NCI-H1092 (cell line): ENCODE measurements at places on chromosomes 12 and 14.

DNA sequence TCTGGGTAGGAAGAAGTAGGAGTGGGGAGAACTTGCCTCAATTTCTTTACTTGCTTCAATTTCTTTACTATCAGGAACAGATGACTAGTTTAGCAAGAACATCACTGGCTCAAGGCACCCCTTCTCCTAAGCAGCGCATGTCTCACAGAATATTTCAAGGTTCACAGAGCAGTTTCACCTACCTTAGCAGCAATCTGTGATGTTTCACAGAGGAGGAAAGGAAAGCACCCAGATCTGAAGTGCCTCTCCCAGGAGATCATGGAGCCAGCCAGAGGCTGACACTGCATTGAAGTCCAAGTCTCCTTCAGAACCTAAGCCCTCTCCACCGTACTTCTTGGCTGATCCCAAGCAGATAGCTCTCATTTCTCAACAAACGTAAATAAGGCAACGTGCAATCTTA is 118.7 kb upstream of the PCED1B start:
- no peak for DNase-seq

DNA sequence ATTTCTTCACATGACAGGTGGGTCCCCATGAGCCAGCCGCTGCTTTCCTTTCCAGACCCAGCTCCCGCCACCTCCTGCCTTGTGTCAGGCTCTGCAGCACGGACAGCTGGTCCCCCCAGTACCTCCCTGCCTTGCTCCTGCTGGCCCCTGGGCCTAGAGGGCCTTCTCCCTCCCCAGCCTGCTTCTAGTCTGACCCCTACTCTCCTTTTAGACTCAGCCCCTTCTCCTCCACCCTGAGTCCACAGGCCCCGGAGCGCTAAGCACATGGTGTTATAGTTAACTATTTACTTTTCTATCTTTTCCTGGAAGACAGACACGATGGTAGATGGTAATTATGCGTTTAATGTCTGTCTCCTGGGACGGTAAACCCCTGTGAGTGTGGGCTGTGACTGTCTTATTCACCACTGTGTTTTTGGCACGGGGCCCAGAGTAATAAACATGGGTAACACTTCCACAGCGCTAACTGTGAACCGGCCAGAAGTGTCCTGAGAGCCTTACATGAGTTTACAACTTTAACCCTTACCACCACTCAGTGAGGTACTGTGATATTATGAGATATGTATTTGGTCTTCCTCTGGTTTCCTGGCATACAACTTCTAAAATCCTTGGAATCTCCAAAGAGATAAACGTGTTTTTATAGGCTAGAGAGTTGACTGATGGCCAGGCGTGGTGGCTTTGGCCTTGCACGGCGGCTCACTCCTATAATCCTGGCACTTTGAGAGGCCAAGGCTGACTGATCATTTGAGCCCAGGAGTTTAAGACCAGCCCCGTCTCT is 41.2 kb downstream of the DGLUCY start:
- peak; percentile 82 for DNase-seq

- no peak for DNase-seq
These were observed 22.3 kb downstream of the FZD10 start for GRCh38 chr12:130184404-130185090.

DNA sequence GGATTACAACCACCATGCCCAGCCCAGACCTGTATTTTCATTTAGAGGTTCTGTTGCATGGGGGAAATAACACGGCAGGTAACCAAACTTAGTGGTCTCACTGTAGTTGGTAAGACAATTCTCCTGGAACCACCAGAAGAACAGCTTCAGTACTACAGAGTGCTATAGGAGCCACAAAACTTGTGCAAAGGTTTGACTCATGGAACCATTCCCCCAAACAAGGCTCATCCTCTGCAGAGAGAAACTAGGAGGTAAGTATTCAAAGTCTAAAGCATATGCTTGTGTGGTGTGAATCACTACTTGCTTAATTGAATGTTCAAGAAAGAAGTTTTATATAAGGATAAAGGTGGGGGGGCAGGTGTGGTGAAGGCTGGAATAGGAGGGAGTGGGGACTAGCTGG is 58.7 kb downstream of the GNS start:
- no peak for DNase-seq

GRCh38 chr12:46217541-46218321 is 51.1 kb downstream of the SLC38A1 start:
- DNase-seq: no peak

GRCh38 chr12:119136811-119137410 is 41.8 kb upstream of the HSPB8 start:
- no peak for DNase-seq
